ENCODE measurements at places on chromosomes 2 and 18.
A peak's percentile ranks its signal among the peaks of the same experiment; 100 is the strongest.

GRCh38 chr2:226755631-226756030 lies 44.0 kb downstream of the IRS1 start:
- DNase-seq, result no peak

DNA sequence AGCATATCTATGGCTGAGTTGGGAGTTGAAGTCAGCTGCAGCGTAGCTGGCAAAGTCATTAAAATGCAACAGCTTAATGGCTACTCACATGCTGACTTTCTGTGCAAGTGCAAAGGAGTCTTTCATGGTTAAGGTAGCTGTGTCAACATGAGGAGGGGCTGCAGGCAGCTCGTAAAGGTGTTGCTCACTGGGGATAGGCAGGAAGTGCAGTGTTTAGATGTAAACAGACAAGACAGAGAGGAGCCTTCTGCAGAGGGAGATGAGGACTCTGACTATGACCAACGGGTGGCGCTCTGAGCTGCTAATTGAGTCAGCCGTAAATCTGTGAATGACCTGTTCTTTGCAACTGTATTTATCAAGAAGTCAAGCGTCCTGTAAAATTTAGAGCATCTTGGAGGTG lies 22.3 kb upstream of the CAVIN2 start:
- DNase-seq, result peak; percentile 64

GRCh38 chr18:59665057-59666006 lies 31.9 kb downstream of the CCBE1 start:
- DNase-seq, result no peak

- DNase-seq, result peak; percentile 31
Measured at GRCh38 chr18:3468833-3469232, 18.9 kb downstream of the TGIF1 start.

DNA sequence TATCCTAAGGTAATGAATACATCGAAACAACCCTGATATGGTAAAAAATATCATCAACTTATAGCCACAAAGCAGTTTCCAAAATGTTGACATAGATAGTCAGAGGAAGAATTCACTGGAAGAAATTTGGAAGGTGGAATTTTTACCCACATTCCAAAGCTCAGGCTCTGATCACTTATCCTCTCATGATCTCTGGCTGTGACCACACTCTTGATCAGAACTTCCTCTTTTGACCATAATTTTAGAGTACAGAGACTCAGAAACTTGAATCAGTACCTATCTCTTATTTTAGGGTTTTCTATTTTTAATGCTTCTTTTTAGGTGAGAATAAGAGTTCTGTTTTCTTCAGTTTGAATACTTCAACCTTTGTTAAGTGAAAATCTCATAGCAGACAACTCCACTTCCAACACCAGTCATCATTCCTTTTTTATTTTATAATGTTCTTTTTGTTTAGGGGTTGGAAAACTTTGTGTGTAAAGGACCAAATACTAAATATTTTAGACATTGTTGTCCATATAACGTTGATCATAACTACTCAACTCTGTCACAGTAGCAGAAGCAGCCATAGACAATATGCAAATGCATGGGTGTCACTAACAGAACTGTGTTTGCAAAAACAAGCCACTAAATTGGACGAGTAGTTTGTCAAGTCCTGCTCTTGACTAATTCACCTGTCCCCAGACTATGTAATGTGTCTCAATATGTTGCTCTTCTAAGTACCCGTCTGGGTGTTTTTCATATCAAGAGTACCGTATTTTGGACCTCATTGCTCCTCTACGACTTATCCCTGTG lies 891.6 kb upstream of the CRIM1 start:
- DNase-seq, result no peak

DNA sequence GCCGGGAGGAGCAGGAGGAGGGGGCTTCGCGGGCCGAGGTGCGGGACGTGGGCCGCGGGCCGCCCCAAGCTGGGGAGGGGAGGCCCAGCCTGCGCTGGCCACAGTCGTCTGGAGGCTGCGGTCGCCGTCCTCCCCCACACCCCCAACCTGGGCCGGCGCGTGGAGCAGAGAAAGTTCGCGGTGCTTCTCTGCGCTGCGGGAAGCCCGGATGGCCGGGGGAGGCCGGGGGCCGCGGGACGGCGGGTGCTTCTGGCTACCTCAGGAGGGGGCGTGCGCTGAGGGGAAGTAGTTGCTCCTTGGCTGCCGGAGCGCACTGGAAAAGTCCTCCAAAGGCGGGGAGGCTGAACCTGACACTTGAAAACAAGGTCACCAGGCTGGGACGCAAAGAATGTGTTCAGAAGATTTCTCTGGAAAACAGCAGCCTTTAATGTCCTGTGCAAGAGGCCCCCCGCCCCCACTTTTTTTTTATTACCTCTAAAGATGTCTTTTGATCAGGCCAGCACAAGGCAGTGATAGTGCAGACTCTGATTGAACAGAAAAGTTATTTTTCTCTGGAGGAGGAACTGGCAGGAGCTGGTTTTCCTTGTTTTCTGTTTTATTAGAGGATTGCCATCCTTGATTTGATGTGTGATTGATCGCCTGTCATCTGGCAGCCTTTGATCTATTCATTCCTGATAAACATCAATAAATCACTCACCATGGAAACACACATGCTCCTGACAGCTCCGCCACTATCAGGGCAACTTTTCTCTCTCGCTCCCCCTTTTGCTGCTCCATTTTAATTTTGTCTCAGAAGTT lies 1.6 kb downstream of the TSHZ1 start:
- DNase-seq, result peak; percentile 60

- DNase-seq, result no peak
Measured at GRCh38 chr2:146363731-146364130, 1481.1 kb upstream of the ACVR2A start.

GRCh38 chr2:32738939-32739338 lies 111.1 kb downstream of the TTC27 start:
- DNase-seq, result no peak

DNA sequence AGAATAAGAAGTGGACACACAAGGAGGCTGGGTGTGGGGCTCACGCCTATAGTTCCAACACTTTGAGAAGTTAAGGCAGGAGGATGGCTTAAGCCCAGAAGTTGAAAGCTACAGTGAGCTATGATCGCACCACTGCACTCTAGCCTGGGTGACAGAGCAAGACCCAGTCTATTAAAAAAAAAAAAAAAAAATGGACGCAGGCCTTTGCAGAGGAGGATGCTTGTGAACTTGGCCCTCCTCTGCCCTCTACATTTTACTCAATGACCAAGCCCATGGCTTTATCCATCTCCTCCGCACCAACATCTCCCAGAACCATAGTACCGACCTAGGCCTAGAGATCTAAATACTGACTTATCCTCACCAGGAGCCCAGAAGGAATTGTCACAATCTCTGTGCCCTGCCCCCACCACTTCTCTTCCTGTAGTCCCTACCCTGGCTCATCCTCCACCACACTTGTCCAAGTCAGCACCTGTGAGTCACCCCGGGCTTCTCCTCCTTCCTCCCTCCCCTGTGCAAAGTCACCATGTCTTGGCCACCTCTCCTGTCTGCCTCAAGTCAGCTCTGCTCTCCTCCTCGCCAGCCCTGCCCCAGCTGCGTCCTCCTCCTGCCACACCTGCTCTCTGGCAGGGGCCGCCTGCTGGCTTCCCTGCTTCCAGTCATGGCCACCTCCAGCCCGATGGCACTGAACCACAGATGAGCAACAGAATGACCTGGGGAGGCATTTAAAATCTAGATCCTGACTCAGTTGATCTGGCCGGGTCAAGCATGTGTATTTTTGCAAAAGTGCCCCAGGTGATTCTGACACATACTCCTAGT lies 35.8 kb upstream of the ASPRV1 start:
- no peak for DNase-seq

GRCh38 chr18:77081390-77081778 lies 51.2 kb downstream of the MBP start:
- no peak for DNase-seq

DNA sequence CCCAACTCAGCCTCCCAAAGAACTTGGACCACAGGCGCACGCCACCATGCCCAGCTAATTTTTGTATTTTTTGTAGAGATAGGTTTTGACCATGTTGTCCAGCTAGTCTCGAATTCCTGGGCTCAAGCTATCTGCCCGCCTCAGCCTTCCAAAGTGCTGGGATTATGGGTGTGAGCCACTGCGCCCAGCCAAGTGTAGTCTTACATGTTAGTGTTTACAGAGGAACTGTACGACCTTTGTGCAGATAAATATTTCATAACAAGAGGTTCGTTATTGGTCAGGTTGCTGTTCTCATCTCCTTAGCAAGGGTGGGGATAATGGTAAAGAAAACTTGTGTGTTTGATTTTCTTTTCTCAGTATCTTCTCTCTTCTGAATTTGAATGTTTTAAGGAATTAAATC lies 46.5 kb downstream of the RALBP1 start:
- DNase-seq, result no peak

- no peak for DNase-seq
Measured at GRCh38 chr2:217261452-217261851, 401.6 kb upstream of the TNP1 start.

GRCh38 chr2:169027234-169027633 lies 3.9 kb downstream of the ABCB11 start:
- DNase-seq, result no peak

GRCh38 chr2:207532676-207533075 lies 2.9 kb downstream of the CREB1 start:
- no peak for DNase-seq

GRCh38 chr2:26395394-26395793 lies 6.3 kb upstream of the DRC1 start:
- DNase-seq, result no peak

GRCh38 chr18:36328385-36328858 lies 30.9 kb downstream of the FHOD3 start:
- DNase-seq, result no peak

DNA sequence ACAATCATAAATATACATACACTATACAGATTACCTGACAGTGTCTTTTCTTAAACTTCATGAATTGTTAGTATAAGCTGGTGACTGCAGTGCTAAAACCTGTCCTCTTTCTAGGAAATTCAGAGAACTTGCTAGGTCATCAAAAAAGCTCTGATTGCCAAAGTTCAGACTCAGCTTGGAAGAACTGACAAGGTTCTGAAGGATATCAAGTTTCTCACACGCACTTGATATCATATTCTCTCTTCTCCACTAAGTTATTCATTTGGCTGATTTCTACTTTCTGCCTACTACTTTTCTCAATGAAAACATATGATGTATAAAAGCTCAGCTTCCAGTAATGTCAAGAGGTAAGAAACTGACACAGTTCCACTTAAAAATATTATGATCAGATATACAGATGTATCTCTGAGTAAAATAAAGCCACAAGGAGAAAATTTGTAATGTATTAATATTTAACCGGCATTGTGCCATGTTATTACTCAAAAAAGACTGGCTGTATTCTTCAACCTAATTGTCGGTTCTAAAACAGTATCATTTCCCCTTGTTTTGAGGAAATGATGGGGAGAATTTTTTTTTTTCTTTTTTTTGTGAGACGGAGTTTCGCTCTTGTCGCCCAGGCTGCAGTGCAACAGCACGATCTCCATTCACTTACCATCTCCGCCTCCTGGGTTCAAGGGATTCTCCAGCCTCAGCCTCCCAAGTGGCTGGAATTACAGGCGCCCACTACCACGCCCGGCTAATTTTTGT lies 2.4 kb downstream of the OSBPL1A start:
- no peak for DNase-seq

DNA sequence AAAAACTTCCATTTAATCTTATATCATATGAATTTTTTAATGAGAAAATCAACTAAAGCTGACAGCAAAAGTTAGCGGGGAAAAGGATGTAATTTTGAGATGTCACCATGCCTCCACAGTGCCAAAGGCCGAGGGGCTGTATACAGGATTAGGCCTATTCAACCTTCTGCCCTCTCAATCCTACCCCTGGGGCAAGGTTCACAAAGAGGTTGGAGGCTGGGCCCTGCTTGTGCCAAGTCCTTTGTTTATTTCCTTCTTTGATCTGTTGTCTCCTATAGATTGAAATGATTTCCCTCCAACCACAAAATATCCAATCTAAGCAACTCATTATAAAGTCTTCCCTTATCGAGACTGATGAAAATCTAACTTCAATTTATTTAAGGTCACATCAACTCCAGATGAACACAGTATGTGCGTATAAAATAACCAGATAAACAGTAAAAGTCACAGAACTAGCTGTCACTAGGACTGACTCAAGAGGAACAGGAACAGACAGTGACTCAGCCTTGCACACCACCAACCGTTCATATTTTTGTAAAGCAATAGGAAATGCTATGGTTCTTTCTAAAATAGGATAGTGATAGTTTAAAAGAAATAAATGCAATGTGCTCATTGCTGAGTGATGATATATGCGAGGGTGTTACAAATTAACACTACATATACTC lies 95.8 kb downstream of the SLC25A12 start:
- DNase-seq, result peak; percentile 73

- DNase-seq, result no peak
Measured at GRCh38 chr2:38653380-38653714, 12.6 kb upstream of the GALM start.

DNA sequence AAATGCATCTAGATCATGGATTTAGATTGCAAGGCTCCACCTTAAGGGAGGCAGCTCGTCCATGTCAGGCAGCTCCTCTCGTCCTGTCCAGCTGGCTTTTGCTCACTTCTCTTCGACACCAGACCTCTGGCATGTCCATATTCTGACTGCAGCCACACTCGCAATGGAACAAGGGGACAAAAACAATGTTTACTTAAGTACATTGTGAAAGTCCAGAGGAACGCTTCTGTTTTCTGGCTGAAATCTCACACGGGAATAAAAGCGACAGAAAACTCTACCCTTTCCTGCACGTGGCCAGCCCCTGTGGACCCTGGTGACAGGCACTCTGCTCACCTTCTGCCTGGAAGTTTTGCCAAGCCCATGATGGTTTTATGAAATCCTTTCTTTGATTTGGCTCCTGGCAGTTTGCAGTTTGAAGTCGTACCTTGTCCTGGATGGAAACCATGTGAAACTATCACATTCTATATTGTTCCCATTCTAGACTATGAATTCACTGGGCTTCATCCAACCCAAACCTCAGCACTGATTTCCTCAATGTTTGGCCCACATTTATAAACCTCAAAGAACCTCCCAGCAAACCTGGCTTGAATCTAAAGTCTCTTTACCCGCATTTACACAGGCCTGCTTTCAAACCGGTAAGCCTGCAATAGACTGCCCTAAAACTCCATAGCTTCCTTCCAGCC lies 134.3 kb upstream of the PIEZO2 start:
- no peak for DNase-seq

DNA sequence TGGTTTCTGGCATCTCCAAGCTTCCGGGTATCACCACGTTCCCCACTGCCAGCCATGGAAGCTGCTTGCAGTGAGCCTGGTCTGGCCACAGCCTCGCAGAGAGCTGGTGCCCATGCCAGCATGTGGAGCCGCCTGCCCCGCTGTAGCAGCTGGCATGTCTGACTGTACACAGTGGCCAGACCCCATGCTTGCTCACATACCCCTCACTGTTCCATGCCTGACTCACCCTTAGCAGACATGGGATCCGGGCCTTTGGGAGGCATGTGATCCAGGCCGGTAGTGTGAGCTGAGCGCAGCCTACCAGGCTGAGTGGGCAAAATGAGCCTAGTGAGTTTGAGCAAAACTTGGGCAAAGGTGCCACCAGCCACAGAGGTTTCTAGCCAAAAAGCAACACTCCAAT lies 18.8 kb upstream of the RPRD1A start:
- DNase-seq, result no peak

DNA sequence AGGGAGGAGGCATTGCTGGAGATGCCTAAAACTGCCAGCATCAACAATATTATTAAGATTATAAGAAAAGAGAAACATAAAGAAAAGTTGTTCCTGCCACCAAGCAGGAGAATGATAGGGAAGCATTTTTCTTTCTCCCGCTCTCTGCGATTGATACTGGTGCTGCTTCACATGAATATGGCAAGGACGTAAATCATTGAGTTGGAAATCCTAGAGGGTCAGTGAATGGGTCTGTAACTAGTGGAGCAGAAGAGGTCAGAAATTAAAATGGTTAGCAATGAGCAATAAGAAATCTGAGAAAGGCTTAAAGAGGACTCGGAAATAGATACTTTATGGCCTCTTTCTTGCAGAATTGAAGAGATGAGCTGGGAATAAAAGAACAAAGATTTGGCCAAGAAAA lies 631.7 kb downstream of the BCL11A start:
- DNase-seq, result no peak
